ENCODE measurements at places on chromosomes 2 and 18.

- DNase-seq, result no peak
Measured at GRCh38 chr18:55206927-55207326, 247.7 kb upstream of the CCDC68 start.

- DNase-seq, result no peak
Measured at GRCh38 chr2:8146132-8147005, 535.5 kb upstream of the ID2 start.

DNA sequence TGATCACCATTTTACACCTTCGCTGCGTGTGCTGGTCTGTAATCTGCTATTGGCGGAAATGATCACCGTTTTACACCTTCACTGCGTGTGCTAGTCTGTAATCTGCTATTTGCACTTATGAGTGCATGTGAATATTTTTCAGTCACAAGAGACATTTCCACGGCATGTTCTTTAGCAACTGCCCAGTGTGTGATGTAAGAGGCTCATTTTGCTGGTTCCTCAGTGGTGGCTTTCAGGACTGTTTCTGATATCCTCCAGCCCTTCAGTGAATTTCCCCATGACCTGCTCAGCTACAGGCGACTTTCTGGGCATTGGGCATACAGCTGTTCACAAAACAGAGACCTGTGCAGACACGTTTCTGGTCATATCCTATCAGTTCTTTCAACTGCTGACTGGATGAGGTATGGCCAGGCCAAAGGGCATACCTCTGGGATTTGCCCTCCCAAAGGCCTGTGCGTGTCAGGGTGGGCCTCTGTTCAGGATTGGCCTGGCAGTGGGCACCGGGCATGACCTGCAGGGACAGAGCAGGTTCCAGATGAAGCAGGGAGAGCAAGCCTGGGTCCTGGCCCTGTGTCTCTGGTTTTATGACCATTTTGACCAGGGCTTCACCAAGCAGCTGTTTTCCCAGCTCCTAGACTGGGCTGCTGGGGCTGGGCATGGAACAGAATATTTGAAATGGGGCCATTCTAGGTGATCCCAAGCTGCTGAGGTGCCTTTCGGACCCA is 521 bp upstream of the PROM2 start:
- DNase-seq, result no peak

- DNase-seq, result no peak
Measured at GRCh38 chr2:130187268-130187667, 5.2 kb downstream of the MZT2B start.

- no peak for DNase-seq
Measured at GRCh38 chr18:65487569-65487968, 263.2 kb upstream of the CDH7 start.
